ENCODE measurements at places on chromosomes 3 and 15.

DNA sequence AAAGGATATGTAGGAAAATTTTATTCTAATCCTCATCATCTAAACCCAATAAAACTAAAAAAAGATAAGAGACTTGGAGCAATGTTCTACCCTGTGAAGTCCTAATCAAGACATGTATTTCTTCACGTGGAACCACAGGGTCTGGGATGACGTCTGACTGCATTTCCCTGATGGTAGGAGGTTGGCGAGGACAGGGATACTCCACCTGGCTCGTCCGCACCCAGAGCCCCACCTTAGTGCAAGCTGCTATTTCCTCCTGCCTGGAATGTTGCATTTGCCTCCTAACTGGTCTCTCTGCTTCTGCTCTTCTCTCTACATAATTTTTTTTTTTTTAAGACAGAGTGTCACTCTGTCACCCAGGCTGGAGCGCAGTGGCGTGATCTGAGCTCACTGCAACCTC lies 57.7 kb upstream of the RASGRP1 start:
- DNase-seq: no peak

GRCh38 chr3:84727616-84728015 lies 231.2 kb upstream of the CADM2 start:
- no peak for DNase-seq

DNA sequence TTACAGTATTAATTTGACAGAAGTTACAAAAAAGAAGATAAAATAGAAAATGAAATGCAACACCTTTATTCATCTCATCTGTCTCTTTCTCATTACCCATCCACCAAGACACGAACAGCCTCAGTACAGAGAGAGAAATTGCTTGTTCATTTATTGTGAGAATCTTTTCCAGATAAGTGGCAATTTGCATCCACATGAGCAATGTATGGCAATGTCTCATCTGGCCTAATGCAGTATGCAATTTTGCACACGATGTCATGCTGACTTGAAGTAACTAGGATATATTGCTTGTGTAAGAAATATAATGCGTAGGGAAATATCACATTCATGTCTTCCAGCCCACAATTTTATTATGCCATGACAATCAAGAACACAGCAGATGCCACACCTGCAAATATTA lies 866.9 kb downstream of the ROBO1 start:
- no peak for DNase-seq

DNA sequence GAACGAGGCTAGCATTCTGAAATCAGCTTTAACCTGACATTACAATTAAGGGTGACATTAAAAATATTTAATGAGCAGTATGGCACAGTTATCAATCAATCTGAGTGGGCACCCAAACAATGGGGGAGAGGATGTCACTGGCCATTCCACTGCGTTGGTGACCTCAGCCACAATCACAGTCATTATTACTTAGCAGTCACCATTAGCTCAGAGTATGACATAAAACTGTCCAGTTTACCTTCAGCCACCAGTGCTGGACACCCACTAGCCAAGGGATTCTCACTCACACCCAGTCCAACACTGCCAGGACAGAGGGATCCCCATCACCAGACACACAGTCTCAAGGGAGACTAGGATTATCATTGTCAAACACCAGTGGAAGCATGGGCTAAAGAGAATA lies 17.5 kb upstream of the REC114 start:
- no peak for DNase-seq

DNA sequence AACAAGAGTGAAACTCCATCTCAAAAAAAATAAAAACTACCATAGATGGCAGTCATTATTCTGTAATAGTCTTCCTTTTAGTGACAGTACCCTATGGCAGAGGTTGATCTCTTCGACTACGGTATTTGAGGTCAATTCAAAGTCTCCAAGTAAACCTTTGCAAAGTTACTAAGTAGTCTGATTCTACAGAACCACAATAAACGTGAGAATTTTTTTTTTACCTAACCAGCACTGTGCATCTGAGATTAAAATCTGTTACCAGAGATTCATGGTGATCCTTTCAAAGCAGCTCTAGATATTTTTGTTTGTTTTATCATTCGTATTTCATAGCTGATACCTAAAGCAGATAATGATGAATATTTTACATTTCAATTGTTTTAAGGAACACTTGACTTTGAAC lies 86.6 kb upstream of the CHD2 start:
- DNase-seq: no peak

DNA sequence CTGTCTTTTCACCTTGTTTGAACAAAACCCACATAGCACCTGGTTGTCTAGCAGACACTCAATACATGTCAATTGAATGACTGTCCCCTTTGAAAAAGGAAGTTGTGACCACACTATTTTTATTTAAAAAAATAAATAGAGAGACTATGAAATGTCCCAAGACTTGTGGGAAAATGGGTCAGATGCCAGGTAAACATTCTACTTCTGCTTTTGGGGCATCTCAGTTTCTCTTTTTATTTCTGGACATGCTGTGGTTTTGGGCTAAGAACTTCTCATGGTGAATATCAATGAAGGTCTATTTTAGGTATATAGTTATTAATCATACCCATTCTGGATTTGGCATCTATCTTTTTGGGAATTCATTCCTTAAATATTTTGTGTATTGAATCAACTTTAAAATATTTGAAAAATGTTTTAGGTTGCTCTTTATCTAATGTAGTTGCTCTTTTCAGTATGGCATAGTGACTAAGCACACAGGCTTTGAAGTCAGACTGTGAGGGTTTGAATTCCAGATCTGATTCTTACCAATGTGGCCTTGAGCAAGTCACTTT lies 4.4 kb downstream of the TMEM45A start:
- peak; percentile 90 for DNase-seq

DNA sequence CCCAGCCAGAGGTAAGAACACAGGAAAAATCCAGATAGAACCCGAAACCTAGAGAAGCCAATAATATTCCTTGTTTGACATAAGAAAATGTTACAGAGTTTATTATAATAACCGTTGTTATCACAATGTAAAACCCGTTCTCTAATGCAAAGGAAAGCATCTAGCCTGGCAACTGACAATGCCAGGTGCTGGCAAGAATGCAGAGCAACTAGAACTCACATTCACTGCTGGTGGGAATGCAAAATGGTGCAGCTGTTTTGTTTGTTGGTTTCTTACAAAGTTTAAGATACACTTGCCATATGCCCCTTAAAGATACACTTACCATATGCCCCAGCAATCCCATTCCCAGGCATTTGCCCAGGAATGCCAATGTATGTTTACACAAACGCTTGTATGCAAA lies 23.4 kb downstream of the VPS39 start:
- DNase-seq: no peak

DNA sequence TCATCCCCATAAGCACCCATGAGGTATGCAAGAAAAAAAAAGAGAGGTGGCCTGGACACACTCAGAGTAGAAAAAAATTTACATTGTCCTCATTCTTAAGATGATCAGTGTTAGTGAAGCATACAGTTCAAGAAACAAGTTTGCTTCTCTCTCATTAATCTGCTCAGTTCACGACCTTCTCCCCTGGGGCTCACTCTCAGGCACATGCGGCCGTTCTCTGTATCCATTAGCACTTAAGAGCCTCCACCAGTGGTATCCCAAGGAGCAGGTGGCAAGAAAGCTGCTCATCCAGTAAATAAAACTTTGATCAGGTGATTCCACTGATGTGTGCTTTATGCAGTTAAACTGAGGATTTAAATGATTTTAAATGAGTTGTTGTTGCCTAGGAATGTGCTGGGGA lies 57.4 kb downstream of the ARHGAP31 start:
- DNase-seq: no peak

GRCh38 chr3:145785668-145786067 lies 375.3 kb downstream of the PLOD2 start:
- DNase-seq: no peak

- peak; percentile 74 for DNase-seq
Measured at GRCh38 chr3:145015253-145015652, 1043.6 kb downstream of the DIPK2A start.

- no peak for DNase-seq
Measured at GRCh38 chr3:173911446-173911845, 513.9 kb downstream of the NLGN1 start.

GRCh38 chr3:194702545-194702944 lies 16.9 kb downstream of the FAM43A start:
- no peak for DNase-seq

GRCh38 chr15:88322461-88322860 lies 65.9 kb upstream of the NTRK3 start:
- DNase-seq: peak; percentile 37

DNA sequence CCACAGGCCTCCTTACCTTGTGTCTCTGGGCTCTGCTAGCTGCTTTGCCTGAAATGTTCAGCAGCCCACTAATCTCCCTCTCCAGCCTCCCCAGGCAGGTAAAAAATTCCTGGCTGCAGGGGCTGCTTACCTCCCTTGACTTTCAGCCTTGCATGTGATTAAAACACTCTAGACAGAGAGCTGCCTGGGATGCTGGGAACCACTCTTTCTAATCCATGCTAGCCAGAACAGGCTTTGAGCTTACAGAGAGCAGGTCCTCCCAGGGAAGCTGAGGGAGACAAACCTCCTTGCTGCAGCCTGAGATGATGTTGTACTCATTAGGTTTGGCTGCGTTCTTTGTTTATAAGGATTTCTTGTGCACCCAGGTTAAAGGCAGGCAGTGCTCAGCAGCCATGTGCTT lies 33.7 kb upstream of the LIPC start:
- no peak for DNase-seq

DNA sequence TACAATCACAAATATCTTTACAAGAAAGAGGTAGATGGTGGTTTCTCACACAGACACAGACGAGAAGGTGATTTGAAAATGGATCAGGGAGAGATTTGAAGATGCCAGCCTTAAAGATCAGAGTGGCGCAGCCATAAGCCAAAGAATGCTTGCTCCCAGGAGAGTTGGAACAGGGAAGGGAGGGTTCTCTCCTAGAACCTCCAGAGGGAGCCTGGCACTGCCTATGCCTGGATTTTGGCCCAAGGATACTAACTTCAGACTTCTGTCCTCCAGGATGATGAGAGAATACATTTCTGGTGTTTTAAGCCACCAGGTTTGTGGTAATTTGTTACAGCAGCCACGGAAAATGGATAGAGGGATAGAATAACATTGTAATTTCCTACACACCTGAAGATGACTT lies 279.1 kb downstream of the FAM43A start:
- no peak for DNase-seq

DNA sequence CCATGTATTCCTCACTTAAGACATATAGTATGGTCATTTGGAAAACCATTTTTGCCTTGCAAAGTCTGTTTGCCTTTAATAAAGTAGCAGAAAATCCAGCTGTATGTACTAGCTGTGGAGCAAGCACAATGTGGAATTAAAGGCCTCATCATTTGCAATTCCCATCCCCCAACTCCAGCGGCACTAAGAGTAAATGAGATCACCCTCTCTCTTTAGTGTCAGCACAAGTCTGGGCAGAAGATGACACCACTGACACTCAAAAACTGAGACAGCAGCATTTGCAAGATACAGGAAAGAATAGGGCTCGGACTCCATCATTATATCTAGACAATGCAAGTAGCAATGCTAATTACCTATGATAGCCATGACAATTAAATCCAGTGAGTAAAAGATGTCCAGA lies 24.7 kb upstream of the DYNC1LI1 start:
- DNase-seq: no peak

- DNase-seq: peak; percentile 46
Measured at GRCh38 chr3:101574388-101575112, 570 bp downstream of the PCNP start.

DNA sequence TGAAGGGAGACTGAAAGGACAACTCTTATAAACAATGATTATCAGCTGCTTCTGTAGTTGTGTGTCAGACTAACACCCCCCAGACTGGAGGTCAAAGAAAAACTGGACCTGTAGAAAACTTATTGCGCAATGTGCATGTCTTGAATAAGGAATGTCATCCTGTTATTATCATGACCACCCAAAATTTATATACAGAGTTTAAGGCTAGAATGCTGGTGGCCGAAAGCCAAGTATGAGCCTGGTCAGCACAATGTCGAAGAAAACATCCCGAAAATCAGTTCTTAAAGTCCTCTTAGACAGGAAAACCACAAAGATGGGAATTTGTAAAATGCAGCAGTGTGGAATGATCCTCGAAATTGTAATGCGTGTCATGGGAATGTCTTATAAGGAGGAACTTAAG lies 29.3 kb downstream of the RFTN1 start:
- peak; percentile 99 for DNase-seq

DNA sequence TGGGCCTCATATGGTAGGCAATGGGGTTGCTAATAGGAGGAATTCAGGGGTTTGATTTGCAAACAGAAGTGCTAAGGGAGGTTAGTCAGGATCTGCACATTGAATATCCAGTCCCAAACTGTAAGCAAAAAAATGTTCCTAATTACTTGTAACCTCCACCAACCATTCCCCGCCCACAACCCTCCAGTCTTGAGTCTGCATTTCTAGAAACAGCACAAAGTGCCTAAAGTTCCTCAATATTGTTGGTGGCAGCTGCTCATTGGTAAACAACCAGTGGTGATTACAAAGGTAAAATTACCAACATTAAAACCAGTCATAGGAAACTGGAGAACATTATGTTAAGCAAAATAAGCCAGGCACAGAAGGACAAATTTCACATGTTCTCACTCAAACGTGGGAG lies 18.9 kb downstream of the HDC start:
- DNase-seq: no peak

All from fibroblast of upper back skin (primary cell).